Caudate nucleus (tissue), 63 donors: ENCODE measurements at places on chromosomes 5 and 9.

DNA sequence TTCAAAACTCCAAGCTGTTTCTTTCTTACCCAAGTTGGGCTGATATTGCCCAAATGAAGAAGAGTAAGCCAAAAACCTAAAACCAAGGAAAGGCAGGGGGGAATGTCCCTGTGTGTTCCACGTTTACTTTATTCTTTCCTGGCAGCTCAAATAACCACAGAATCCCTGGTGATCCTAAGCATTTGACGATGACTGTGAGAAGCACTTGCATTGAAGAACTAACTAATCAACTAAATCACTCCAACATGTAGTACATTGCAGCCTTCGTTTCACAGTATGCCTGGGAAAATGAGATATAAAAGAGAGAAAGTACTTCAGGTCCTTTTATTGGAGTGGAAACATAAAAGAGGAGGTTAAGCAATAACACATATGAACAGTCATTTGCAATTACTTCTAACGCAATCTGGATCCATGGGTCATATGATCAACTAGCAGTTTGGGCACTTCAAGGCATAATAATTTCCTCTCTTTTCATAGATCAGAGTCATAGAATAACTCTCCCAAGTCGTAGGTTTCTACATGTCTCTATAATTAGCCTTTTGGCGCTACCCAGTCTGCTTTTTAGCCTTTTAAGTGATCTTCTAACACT is 338.4 kb downstream of the TMEM167A start:
- DNase-seq = no peak

DNA sequence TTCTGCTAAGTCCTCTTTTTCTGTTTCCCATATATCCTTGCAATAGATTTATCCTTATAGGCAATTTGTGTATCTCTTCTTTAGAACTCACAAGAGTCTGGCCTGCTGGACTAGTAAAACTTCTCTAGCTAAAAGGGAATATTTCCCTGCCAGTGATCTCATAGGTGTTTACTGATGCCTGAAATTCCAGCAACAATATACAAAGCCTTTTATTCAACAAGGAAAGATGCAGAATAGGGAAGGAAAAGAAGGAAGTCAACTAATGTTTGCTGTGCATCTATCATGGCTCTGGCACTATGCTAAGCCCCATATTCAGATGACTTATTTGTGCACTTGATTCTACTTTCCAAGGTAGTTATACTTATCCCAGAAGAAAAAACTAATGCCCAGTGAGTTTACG is 160.0 kb upstream of the DMRTA1 start:
- no peak for DNase-seq

DNA sequence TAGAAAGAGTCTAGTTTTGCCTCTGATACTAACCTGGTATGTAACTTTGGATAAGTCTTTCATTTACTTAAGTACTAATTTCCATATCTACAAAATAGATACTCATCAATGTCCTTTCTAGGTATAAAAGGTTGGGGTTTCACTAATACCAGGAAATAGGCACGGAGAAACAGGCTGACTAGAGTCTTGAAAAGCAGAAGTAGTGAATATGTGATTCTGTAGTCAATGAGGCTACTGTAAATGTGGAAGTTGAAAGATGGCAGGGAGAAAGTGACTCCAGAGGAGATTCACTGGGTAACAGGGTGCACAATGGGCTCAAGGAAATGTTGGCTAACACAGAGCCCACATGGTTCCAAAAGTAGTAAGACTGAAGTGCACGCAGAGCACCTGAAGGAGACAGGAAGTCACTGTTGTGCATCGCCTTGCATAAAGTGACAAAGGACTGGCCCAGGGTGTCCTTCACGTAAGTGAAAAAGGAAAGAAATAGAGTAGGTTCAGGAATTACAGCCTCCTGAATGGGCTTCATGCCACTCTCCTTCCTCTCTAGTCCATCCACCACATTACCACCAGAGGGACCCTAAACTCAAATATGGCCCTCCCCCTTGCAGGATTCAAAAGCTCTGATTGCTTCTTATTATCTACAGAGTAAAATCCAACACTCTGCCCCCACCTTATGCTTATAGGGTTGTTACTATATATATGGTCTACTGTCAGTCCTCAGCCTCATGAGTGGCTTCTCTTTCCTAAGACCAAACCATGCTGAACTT is 288.0 kb upstream of the SMARCA2 start:
- no peak for DNase-seq

GRCh38 chr5:17187011-17187785 is 30.2 kb upstream of the BASP1 start:
- DNase-seq = no peak

GRCh38 chr5:68339921-68340321 is 124.4 kb downstream of the PIK3R1 start:
- no peak for DNase-seq

GRCh38 chr9:74125941-74126340 is 371.2 kb upstream of the RORB start:
- DNase-seq = no peak
